PC-9 (cell line): ENCODE measurements at places on chromosomes 3 and 15.
A peak's percentile ranks its signal among the peaks of the same experiment; 100 is the strongest.

DNA sequence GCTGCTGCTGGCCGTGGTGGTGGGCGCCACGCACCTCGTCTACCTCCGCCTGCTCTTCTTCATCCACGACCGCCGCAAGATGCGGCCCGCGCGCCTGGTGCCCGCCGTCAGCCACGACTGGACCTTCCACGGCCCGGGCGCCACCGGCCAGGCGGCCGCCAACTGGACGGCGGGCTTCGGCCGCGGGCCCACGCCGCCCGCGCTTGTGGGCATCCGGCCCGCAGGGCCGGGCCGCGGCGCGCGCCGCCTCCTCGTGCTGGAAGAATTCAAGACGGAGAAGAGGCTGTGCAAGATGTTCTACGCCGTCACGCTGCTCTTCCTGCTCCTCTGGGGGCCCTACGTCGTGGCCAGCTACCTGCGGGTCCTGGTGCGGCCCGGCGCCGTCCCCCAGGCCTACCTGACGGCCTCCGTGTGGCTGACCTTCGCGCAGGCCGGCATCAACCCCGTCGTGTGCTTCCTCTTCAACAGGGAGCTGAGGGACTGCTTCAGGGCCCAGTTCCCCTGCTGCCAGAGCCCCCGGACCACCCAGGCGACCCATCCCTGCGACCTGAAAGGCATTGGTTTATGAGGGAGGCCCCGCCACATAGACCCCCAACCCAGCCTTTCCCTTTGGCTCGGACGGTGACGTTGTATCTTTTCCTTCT lies 1.1 kb downstream of the GPR27 start:
- no peak for DNase-seq

DNA sequence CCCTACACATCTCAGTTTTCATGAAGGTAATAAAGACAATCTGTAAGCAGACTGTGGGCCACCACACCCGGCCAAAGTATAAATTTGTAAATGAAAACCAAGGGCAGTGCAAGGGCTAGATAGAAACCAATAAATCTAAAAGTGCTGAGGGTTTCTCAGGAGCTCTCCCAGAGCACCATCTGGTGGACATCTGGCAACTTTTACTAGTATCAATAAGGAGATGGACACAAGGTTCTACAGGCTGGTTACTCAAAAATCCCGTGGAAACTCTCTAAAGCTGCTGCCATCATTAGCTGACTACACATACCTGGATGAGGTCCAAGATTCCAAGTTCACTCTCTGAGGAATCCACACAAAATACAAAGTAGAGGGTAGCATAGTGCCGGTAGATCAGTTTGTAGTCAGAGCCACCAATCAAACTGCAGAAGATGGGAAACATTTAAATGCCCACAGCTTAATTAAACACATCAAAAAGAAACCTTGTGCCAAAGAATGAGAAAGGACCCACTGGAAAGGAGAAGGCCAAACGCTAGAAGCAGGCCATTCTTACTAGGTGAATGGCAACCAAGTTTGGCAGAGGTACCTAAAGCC lies 5.5 kb downstream of the AP3S2 start:
- peak; percentile 32 for DNase-seq

- no peak for DNase-seq
Measured at GRCh38 chr15:99385865-99386264, 134.6 kb downstream of the LRRC28 start.

GRCh38 chr15:33722005-33722672 lies 246.2 kb upstream of the CHRM5 start:
- DNase-seq: no peak

DNA sequence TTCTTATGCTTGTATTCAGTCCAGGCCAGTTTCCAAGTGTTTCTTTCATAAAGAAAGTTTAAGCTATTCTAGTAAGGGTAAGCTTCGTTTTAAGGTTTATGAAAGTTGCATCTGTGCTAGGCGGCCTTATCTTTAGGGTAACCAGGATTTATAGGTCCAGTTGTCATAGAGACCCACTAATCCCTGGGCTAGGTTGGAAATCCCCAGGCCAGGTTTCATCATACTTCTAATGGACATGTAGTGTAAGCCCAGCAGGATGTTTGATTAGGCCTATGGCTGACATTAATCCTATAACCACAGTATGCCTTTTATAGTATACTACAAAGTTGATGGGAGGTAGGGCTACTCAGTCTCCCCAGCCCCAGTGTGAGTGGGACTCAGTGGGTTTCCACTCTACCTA lies 312.4 kb downstream of the CACNA2D3 start:
- DNase-seq: no peak

DNA sequence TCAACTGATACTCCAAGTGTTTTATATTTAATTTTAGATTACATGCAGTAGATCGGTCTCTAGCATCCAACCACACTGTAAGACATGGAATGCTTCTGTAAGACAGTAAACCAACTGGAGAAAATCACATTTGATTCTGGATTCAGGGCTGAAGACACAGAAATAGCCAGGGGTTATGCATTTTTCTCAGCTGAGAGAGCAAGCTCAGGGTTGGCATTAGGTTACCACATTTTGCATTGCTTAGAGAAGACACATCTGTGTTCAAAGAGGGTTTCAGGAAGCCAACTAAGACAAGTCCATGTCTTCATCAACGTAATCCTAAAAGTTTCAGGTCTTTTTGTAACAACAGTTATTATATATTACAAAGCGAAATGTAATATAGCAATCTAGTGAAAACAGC lies 27.7 kb upstream of the UNC13C start:
- DNase-seq: no peak

DNA sequence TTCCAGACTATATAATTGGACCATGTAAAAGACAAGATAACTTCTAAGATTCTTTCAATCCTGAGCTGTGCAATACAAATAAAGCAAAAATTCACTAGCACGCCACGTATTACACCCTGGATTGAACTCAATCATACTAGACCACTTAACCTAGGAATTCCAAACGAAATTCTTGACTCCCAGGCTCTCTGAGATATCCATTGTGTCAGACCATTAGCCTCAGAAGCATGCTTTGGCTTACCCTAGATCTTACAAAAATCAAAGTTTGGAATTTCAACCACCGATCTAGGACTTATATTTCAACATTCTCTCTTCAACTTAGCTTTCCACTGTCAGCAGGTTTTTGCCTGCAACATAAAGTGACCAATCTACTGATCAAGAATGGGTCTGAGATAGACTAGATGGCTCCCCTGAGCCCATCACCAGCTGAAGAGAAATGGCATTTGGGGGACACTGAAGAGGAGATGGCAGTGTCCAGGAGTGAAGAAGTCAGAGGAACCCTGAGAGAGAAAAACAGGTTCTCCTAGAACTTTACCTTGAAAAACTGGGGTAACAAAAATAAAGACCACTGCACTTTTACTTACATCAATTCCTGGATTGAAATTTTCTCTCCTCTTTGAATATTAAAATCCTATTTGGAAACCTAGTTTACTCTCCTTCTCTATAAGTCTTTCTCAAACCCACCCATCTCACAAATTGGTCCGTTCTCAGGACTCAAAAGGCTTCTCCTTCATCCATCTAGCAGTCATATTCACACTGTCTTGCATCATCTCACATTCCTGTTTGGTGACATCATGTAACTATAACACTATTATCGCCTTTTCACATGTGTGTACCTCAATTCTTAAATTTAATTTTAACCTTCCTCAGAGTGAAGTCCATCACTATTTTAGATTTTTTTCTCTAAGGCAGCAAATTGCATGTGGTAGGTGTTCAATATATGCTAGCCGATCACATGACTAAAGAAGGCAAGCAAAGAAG lies 18.5 kb downstream of the CPNE4 start:
- no peak for DNase-seq

GRCh38 chr3:4726549-4726948 lies 233.4 kb downstream of the ITPR1 start:
- no peak for DNase-seq

- no peak for DNase-seq
Measured at GRCh38 chr3:64379221-64379620, 154.0 kb upstream of the PRICKLE2 start.

DNA sequence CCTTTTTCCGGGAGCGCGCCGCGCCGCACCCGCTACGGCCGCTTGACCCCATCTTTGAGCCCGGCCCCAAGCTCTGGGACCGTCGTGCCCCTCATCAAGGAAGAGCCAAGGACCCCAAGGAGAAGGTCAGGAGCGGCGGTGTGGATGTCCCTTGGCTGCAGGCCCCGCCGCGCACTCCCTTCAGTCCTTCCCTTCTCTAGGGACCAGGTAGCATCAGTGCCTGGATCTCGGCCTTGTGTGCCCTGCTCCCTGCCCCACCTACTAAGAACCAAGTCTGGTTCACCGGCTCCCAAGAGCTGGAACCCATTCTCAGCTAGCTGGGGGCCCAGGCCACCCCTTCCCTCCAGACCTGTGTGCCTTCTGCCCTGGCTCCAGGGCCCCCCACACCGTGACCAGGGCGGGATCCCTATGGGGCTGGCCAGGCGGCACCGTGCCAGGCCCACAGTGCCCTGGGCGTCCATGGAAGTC lies 69.3 kb upstream of the CGNL1 start:
- no peak for DNase-seq

GRCh38 chr15:82750831-82751180 lies 41.1 kb upstream of the AP3B2 start:
- no peak for DNase-seq

- peak; percentile 20 for DNase-seq
Measured at GRCh38 chr15:27681038-27681437, 418.1 kb downstream of the OCA2 start.

GRCh38 chr3:69161587-69162307 lies 39.4 kb upstream of the LMOD3 start:
- peak; percentile 29 for DNase-seq

DNA sequence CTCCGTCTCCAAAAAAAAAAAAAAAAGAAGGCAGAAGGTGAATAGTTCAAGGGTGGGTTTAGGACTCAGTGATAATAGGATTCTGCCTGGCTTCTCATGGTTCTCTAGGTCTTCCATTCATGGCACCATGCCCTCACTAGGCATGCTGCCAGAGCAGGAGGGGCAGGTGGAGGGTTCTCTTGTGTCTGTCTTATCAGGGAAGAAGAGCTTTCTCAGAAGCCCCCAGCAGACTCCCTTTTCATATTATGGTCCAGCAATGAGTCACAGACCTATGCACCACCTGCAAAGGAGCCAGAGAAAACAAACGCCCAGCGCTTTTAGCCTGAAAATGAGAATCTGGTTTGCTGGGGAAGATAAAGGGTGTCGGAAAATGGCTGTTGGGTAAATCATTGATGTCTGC lies 3.0 kb downstream of the CCR2 start:
- DNase-seq: no peak

DNA sequence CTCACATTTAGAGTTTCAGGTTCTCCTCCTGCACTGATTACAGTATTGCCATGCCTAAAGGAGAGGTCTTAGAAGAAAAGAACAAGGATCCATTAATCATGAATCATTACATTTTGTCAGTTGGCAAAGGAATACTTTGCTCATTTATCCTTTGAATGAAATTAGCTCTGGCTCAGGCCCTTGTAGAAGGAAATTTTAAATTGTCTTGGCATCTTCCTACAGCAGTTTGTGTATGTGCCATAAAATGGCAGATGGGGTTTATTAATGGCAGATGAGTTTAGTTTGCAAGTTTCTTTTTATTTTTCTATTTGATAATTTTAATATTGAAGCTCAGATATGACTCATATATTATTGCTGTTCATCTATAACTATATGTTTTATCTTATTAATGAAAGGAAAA lies 181.2 kb upstream of the EPHA3 start:
- DNase-seq: no peak

- no peak for DNase-seq
Measured at GRCh38 chr3:182919866-182920357, 60.4 kb downstream of the DCUN1D1 start.

DNA sequence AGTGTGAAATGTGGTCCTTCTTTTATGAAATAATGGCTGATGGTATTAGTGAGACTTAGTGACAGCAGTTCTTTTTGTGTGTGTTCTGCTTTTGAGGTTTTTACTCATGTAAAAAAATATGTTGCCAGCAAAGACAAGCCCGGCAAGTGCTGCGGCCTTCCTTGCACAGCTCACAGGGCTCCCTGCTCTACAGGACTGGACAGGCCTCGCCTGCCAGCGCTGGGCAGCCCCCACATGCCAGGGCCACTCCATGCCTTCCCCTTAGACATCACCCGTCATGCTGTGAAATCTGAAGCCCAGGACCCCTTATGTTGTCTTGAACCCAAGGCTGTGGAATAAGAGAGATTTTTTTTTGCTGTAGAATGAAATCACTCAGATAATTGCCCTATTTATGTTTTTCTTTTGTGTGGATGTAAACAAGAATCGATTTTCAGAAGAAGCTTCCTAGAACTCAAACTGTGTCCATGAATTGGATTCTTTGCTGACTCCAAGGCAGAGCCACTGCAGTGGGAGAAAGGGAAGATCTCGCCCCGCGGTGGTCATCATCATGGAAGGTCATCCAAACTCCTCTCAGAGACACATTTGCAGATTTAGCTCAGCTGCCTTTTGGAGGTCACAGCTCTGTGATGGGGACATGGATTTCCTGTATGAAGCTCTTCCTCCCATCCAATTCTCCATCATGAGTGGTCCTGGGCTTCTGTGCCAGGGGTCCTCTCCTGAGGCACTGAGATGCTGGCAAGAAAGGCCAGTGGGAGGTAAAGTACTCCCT lies 150.8 kb downstream of the ATP10A start:
- DNase-seq: no peak
